Activated CD4-positive, alpha-beta T cell treated with anti-CD3 and anti-CD28 coated beads, Interleukin-2, amount 10 ng/mL, durations not matched to agents 24 days and 14 days (primary cell): ENCODE measurements at places on chromosomes 2 and 18.

GRCh38 chr2:237304763-237305514, 109.0 kb downstream of the COL6A3 start:
- H3K4me3 ChIP-seq: no peak overlapping the region
- no peak overlapping the region for H3K27ac ChIP-seq
- H3K27me3 ChIP-seq: peaks cover 3% of the 10 kb centered on the region
- no peaks in the 10 kb centered on the region for H3K36me3 ChIP-seq
- DNase-seq: no peak

DNA sequence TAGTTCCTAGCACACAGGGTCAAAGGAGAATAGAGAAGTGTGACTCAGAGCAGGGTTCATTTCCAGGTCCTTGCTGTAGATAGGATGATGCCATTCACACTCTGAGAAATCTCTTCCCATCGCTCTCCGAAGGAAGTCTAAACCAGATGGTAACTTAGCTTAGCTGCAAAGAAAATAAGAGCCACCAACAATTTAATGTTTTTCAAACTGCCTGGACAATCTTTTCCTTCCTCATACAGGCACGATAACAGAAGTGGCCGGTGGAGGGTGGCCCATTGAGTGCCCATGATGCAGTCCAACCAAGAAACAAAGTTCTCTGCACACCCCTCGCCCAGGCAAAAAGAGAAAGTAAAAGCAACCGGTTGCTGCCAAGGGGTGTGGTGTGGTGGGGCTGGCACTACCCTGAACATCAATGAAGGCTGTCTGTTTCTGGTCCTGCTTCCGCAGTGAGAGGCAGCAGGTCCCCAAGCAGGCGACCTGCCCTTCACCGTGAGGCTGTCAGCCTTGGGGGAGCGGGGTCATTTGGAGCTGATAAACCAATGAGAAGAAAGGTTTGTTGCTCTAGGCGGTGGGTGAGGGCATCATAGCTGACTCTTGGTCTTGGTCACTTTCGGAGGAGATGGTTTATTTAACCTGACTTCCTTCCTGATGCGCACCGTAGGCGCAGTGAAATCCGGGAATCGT, 105.6 kb upstream of the CD302 start:
- H3K36me3 ChIP-seq: peaks cover 13% of the 10 kb centered on the region
- H3K27me3 ChIP-seq: no peaks in the 10 kb centered on the region
- H3K4me3 ChIP-seq: peak overlapping the region; percentile 98
- H3K27ac ChIP-seq: peak overlapping the region; percentile 94

DNA sequence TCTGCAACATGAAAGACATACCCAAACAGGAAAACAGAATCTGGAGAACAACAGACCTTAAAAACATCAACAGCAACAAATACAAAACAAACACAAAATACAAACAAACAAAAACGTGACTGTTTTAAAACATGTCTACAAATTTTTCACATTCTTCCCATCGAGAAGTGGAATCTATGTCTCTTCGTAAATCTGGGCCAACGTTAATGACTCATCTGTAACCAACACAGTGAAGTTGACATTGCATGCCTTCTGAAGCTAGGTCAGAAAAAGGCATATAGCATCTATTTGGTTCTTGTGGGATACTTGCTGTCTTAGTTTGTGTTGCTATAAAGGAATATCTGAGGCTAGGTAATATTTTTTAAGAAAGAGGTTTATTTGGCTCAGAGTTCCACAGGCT, 269.0 kb upstream of the FBXO11 start:
- no peaks in the 10 kb centered on the region for H3K36me3 ChIP-seq
- no peaks in the 10 kb centered on the region for H3K4me1 ChIP-seq
- no peak overlapping the region for H3K4me3 ChIP-seq
- H3K27me3 ChIP-seq: peaks cover 11% of the 10 kb centered on the region
- DNase-seq: no peak

- H3K4me1 ChIP-seq: peaks cover 42% of the 10 kb centered on the region
- H3K27ac ChIP-seq: no peak overlapping the region
- DNase-seq: no peak
- H3K27me3 ChIP-seq: no peaks in the 10 kb centered on the region
- peaks cover 44% of the 10 kb centered on the region for H3K36me3 ChIP-seq
- no peak overlapping the region for H3K4me3 ChIP-seq
Measured at GRCh38 chr2:135745545-135745944, 3.9 kb downstream of the UBXN4 start.

DNA sequence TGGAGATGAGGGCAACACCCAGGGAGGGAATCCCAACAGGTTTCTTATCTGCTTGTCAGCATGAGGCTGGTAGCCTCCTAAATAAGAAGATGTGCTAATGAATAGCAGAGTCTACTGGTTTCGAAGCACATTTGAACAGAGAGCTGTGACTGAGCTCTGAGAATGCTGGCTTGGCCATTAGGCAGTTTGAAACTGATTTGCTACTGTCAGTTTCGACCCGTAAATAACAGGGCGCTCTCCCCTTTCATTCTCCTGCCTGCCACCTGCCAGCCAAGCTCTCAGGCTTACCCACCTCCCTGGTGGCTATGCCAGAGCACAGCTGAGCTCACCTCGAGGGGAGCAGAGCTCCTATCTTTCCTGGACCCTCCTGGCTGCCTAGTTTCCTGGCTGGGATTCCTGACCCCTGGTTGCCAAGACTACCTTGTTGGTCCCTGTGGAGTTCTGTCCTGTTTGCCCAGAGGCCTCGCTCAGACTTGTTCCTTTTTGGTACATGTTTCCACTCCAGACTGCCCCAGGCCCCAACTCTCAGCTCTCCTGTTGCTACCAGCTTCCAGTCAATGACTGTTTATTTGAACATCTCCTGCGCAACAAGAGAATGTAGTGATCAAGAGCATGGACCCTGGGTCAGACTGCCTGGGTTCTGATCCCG, 102.3 kb upstream of the ALPP start:
- H3K27ac ChIP-seq: no peak overlapping the region
- no peak for DNase-seq
- no peaks in the 10 kb centered on the region for H3K4me1 ChIP-seq

- no peak for DNase-seq
- H3K27ac ChIP-seq: no peak overlapping the region
- no peaks in the 10 kb centered on the region for H3K36me3 ChIP-seq
Measured at GRCh38 chr2:237048595-237048994, 37.1 kb upstream of the COPS8 start.

DNA sequence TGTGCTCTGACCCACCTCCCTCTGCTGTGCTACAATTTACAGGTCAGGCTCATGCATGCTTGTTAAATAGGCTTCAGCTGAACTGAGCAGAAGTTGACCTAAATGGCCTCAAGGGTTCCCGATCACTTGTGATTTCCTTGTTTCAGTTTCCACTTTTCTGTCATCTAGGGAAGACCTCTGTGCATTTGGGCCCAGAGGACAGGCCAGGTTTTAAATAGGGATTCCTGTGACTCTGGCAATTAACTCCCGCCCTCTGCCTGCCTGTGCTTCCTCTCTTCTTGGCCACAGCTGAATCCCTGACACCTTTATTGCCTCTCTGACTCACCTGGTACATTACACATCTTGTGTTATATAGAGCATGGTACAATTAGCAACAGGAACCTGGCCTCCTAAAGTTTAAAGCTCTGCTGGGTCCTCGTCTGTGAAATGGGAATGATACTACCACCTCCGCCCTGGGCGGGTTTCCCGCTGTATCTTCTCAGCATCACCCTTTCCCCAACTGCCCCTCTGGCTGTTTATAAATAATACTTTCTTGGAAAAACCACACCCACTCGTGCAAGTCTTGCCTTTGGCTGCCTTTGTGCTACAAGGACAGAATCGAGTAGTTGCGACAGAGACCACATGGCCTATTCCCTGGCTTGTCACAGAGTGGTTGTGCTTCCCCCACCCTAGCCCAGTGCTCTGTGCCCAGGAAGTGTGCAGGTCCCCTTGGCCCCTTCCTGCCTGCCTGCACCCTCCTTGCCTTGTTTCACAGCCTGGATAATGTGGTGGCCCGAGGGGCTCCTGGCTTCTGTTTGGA, 7.9 kb downstream of the CABLES1 start:
- peaks cover 10% of the 10 kb centered on the region for H3K27me3 ChIP-seq
- H3K4me1 ChIP-seq: peaks cover 16% of the 10 kb centered on the region
- H3K4me3 ChIP-seq: no peak overlapping the region
- no peaks in the 10 kb centered on the region for H3K36me3 ChIP-seq
- no peak overlapping the region for H3K27ac ChIP-seq
- no peak for DNase-seq

- H3K27me3 ChIP-seq: no peaks in the 10 kb centered on the region
- no peaks in the 10 kb centered on the region for H3K36me3 ChIP-seq
- DNase-seq: no peak
- H3K27ac ChIP-seq: no peak overlapping the region
Measured at GRCh38 chr2:241777686-241778627, 1.3 kb downstream of the GAL3ST2 start.

- H3K36me3 ChIP-seq: no peaks in the 10 kb centered on the region
- DNase-seq: no peak
- H3K27me3 ChIP-seq: peaks cover 2% of the 10 kb centered on the region
- H3K4me1 ChIP-seq: peaks cover 8% of the 10 kb centered on the region
Measured at GRCh38 chr18:76466410-76466991, 28.5 kb downstream of the ZNF516 start.

GRCh38 chr18:43484710-43485109, 207.4 kb upstream of the SYT4 start:
- DNase-seq: no peak
- no peaks in the 10 kb centered on the region for H3K4me1 ChIP-seq
- no peak overlapping the region for H3K27ac ChIP-seq
- H3K36me3 ChIP-seq: no peaks in the 10 kb centered on the region

- peaks cover 2% of the 10 kb centered on the region for H3K27me3 ChIP-seq
- DNase-seq: no peak
- peaks cover 2% of the 10 kb centered on the region for H3K4me1 ChIP-seq
- no peak overlapping the region for H3K27ac ChIP-seq
- no peaks in the 10 kb centered on the region for H3K36me3 ChIP-seq
- H3K4me3 ChIP-seq: no peak overlapping the region
Measured at GRCh38 chr18:11872479-11873136, 21.4 kb downstream of the CHMP1B start.

DNA sequence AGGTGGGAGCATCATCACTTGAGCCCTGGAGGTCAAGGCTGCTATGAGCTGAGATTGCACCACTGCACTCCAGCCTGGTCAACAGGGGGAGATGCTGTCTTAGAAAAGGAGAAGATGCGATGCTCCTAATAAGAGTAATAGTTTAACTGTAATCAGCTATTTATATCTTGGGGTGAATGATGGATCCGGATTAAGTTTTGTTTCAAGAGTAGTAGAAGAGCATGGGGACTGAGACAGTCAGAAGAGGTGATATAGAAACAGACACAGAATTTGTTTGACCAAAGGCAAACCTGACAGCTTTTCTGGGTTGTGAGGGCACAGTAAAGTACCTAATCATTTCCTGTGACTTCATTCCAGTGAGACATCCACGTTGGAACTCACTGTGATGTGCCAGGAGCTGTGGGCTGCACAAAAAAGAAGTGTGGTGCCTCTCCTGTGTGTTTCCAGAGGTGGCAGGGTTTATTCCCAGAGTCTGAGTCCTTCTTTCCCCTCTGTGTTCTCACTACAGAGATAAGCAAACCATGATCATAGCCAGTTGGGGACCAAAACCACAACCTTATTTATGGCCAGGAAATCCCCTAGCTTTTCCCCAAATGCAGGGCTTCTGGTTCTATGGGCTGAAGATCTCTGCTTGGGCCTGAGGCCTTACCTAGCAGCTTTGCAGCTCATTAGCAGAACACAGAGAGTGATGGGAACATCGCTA, 113.7 kb downstream of the XRCC5 start:
- DNase-seq: peak; percentile 72
- peak overlapping the region; percentile 69 for H3K27ac ChIP-seq
- peaks cover 39% of the 10 kb centered on the region for H3K4me1 ChIP-seq
- H3K27me3 ChIP-seq: no peaks in the 10 kb centered on the region
- peaks cover 12% of the 10 kb centered on the region for H3K36me3 ChIP-seq
- peak overlapping the region; percentile 24 for H3K4me3 ChIP-seq

GRCh38 chr2:201827621-201828020, 21.3 kb downstream of the CDK15 start:
- no peak overlapping the region for H3K4me3 ChIP-seq
- DNase-seq: no peak
- no peaks in the 10 kb centered on the region for H3K36me3 ChIP-seq
- H3K27ac ChIP-seq: no peak overlapping the region

DNA sequence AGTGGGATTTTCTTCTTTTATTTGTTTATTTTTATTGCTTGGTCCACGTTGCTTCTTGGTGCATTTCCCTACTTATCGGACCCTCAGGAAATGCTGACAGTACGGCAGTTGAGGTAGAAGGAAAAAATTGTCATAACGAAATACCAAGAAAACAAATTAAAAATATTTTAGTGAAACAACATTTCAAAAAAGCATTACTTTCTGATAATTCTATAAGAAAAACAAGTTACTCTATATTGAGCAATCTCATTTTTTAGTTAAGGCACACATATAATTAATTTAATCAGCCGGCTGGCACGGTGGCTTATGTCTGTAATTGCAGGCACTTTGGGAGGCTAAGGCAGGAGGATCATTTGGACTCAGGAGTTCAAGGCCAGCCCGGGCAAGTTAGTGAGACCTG, 102.1 kb downstream of the SH3YL1 start:
- peaks cover 5% of the 10 kb centered on the region for H3K27me3 ChIP-seq
- H3K4me1 ChIP-seq: no peaks in the 10 kb centered on the region
- no peaks in the 10 kb centered on the region for H3K36me3 ChIP-seq
- no peak for DNase-seq

- H3K36me3 ChIP-seq: no peaks in the 10 kb centered on the region
- no peak overlapping the region for H3K27ac ChIP-seq
- no peak for DNase-seq
- no peak overlapping the region for H3K4me3 ChIP-seq
Measured at GRCh38 chr18:53971331-53971730, 253.1 kb downstream of the MBD2 start.

DNA sequence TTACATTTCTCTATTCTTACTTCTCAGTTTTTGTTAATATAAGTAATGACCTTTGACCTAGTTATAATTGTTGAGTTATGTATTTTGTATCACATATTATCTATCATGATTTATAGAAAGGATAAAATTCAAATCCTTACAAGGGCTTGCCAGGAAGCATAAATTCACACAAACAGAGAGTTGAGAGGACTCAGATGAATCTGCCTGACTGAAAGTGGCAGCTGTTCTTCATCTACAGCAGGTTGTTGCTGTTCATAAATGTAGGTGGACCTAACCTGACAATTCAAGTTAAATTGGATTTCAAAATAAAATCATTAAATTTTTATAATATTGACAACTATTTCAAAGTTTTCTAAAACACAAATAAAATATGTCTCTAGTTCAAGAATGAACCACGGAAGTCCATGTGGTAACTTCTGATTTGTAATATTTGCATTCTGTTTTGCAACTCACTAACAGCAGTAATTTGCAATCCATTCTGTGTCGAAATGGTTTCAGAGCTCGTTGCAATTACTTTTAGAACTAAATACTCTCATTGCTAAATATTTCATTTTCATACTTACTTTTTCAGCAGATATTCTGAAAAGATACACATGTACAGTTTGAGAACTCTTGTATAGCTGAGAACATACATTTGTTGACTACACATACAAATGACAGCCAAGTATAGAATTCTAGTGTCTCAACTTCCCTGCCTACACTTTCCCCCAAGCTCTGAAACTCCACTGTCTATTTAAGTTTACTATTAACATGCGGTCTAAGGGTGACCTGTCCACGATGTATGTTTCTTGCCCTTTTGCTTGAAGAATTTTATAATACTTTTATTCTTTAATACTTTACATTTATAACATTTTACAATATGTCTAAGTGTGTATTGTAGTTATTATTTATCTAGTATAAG, 25.7 kb downstream of the SCN7A start:
- no peaks in the 10 kb centered on the region for H3K36me3 ChIP-seq
- no peak overlapping the region for H3K27ac ChIP-seq
- H3K4me1 ChIP-seq: no peaks in the 10 kb centered on the region
- no peaks in the 10 kb centered on the region for H3K27me3 ChIP-seq
- DNase-seq: no peak
- H3K4me3 ChIP-seq: no peak overlapping the region

- no peak for DNase-seq
- H3K27me3 ChIP-seq: no peaks in the 10 kb centered on the region
- peaks cover 5% of the 10 kb centered on the region for H3K4me1 ChIP-seq
- peaks cover 13% of the 10 kb centered on the region for H3K36me3 ChIP-seq
- no peak overlapping the region for H3K27ac ChIP-seq
Measured at GRCh38 chr2:162298669-162299335, 19.7 kb downstream of the IFIH1 start.
